ENCODE measurements at places on chromosomes 6 and 20.

DNA sequence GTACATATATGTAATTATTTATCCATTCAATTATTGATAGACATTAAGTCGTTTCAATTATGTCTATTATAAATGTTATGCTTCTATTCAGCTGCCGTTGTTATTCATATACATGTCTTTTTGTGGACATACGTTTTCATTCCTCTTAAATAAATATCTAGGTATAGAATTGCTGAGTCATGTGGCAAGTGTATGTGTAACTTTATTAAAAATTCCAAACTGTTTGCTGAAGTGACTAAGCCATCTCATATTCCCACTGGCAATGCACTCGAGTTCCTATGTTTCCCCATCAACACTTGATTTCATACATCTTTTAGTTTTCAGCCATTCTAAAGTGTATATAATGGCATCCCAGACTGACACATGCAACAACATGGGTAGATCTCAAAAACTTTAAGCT is 739.7 kb upstream of the POU3F2 start:
- DNase-seq: no peak

GRCh38 chr20:46087161-46087560 is 2.6 kb downstream of the NCOA5 start:
- DNase-seq: no peak

- no peak for DNase-seq
Observed at GRCh38 chr20:4502756-4503155, 219.0 kb upstream of the PRND start.

DNA sequence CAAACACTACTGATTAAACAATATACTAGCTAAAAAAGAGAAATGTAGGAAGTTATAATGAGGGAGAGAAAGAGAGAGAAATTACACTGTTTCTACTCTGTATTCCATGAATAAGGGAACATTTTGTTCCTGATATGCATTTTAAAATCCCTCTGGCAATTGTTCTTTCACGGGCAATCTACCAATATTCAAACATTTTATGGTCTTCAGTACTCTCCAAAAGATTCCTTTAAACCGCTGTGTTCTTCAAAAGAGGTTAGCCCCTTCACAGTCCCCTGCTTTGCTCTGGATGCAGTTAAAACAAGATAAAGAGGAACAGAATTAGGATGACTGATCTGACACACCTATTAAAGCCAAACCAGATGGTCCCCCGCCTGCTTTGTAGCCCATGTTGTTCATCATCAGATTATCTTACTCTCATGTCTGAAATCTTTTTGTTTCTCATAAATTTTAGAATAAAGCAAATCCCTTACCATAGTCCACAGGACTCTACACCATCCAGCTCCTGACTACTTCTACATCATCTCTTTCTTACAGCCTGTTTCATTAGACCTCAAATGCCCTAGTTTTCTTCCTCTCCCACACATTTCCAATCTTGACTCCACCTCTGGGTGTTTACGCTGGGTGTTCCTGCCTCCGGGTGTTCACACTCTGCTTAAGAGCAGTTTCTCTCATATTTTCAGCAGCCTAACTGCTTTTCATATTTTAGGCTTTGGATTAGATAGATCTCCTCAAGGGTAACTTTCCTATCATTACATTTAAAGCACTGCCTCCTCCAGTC is 399.7 kb downstream of the COL12A1 start:
- no peak for DNase-seq

DNA sequence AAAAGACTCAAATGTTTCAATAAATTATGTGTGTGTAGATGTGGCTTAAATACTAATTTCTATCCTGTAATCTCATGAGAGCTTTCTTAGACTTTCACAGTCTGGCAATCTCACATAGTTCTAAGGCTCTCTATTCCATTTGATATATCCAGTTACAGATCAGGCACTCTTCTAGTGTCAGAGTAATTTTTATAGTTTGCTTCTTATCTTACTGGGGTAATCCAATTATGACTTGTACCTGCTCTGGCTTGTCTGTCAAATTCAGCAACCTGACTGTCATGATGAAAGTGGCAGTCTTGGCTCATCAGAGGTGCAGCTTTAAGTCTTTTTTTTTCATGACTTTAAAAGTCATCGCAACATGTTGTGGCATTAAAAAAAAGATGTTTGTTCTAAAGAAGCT is 513.2 kb upstream of the MAN1A1 start:
- DNase-seq: no peak

GRCh38 chr20:56628873-56629463 is at the start of gene TFAP2C:
TSS of gene TFAP2C (plus strand) at chr20:56629306. CDS start at chr20:56629545, 239 bp downstream.
- no peak for DNase-seq

DNA sequence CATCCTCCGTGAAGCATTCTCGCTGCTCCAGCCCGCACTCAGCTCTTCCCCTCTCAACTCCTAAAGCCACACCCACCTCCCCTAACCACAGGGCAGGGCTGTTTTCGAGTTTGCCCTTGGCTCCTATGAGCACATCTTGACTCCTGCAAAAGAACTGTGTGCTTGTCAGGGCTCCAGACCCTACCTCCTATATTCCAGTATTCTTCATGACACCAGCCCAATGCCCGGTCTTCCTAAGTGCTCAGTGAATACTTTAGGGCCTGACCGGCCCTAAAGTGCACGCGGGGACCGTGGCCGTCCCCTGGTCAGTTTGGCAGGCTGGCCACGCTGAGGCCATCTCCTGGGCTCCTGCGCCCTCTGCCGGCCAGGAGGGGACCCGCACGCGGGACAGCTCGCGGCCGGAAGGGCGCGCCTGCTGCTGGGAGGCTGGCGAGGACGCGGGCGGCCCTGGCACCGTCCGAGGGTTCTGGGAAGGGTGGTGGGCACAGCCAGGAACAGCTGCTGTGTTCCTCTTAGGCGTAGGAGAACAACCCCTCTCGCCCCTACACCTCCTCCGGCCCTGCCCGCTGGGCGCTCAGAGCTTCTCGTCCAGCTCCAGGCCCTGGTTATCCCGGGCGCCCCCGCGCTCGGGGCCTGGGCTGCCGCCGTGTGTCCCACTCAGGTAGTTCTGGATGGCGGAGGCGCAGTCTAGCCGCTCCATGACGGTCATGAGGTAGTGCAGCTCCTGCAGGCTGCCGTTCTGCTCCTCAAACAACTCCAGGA is 11.0 kb downstream of the UNC5CL start:
- no peak for DNase-seq

DNA sequence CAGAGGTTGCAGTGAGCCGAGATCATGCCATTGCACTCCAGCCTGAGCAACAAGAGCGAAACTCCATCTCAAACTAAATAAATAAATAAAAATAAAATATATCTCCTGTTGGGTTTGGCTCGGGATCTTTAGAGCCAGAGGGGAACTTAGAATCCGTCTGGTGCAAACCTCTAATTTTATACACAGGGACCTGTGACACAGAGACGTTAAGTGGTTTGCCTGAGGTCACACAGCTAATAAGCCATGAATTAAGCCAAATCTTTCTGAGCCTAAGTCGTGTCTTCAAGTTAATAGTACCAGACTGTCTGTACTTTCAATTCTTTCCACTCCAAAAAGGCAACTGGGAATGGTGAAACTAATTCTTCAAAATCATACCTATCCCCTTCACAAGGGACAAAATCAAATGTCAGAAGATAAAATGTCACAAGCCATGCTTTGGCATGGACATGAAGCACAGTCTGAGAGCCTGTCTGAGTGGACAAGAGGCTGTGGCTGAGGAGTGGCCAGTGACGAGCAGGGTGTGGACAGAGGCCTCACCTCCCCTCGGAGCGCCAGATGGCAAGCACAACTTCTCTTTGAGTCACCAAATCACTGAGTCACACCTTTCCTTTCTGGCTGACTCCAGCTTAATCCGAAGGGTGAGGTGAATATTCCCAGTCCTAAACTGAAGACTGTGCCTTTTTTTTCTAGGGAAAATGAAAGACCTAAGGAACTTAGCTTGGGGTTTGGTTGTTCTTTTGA is 177.4 kb downstream of the TFAP2A start:
- no peak for DNase-seq

GRCh38 chr20:44962483-44962882 is 2.3 kb upstream of the TOMM34 start:
- no peak for DNase-seq

- peak; percentile 18 for DNase-seq
Observed at GRCh38 chr6:104855507-104855906, 4.2 kb downstream of the HACE1 start.

- no peak for DNase-seq
Observed at GRCh38 chr20:63270606-63271325, 1.8 kb upstream of the ARFGAP1 start.

DNA sequence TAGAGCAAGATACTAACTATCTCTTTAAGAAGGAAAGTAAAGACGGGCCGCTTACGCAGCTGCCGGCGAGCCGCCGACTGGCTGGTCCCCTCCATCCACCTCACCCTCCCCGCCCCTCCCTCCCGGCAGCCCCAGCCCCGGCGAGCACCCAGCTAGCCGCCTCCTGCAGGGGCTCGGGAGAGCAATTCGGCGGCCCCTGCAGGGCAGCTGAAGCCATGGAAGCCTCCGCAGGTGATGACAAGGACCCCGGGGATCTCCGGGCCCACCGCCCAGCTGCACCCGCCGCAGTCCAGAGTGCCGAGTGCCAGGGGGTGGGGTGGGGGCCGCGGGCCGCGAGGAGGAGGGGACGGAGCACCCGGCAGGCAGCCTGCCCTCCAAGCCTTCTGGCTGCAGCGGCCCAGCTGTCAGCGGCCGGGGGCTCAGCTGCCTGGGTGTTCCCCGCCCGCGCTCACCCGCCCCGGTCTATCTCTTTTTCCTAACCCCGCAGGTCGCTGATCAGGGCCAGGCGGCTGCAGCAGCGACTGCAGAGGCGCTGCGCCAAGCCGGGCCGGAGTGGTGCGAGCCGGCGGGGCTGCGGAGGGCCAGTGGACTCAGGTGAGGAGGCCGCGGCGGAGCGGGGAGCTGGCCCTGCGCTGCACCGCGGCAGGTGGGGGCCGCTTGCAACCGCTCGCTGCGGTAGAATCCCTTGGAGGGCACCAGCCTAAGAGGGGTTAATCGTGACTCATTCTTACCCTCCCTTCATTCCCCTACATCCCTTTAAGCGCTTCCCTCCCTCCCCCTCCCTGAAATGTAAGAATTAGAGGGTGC is at the start of gene SNPH:
Gene SNPH (plus strand): TSS at position 128 of the 807 bp plus-strand sequence. CDS start 29,946 bp downstream, outside the sequence.
- peak; percentile 18 for DNase-seq

DNA sequence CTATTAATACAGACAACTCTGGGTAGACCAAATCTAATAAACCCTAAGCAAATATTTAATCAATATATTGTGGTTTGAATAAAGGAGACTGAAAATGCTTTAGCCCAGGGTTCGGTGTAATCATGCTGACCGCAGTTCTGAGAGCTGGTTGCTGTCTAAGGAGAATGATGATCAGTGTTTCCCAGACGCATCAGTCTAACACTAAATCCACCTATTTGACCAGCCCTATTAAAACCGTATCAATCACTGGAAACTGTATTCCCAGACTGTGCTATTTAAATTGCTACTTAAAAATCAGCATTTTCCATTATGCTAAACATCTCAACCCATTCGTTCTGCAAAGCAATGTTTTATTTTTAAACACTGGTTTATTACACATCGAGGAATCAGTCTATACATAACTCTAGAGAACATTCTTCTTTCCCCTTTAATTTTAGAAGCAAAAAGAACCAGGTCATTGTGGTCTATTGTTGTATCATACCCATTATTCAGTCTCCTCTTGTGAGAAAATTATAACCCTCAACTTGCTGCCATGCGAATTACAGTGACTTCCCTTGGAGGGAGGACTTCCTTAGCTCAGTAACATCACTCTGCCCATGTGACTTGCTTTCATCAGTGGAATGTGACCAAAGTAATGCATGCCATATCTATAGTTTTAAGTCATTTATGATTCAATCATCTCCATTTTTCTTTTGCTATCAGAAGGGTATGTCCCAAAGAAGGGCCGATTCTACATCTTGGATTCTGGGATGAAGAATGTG is 515.2 kb upstream of the JAG1 start:
- DNase-seq: no peak

- DNase-seq: no peak
Observed at GRCh38 chr6:134739299-134740026, 210.4 kb downstream of the ALDH8A1 start.

- DNase-seq: no peak
Observed at GRCh38 chr20:61886721-61887595, 178.7 kb downstream of the TAF4 start.

GRCh38 chr20:62908971-62909791 is 17.1 kb downstream of the DIDO1 start:
- no peak for DNase-seq

- no peak for DNase-seq
Observed at GRCh38 chr6:31541059-31541657, 645 bp downstream of the DDX39B start.

DNA sequence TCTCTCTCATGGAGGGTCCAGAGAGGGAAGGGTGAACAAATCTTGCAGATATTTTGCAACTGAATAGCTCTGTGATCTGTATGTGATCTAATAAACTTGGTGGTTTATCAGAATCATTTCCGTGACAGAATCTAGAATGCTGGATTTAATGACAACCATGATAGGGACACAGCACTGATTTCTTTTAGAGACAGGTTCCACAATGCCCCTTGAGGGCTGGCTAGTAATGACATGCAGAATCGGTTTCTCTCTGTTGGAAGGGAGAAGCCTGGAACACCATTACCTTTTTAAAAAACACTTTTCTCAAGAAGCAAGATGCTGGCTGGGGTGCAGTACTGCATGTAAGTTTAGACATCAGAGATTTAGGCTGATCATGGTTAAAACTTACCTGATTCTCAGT is 313.4 kb downstream of the CDH26 start:
- no peak for DNase-seq

DNA sequence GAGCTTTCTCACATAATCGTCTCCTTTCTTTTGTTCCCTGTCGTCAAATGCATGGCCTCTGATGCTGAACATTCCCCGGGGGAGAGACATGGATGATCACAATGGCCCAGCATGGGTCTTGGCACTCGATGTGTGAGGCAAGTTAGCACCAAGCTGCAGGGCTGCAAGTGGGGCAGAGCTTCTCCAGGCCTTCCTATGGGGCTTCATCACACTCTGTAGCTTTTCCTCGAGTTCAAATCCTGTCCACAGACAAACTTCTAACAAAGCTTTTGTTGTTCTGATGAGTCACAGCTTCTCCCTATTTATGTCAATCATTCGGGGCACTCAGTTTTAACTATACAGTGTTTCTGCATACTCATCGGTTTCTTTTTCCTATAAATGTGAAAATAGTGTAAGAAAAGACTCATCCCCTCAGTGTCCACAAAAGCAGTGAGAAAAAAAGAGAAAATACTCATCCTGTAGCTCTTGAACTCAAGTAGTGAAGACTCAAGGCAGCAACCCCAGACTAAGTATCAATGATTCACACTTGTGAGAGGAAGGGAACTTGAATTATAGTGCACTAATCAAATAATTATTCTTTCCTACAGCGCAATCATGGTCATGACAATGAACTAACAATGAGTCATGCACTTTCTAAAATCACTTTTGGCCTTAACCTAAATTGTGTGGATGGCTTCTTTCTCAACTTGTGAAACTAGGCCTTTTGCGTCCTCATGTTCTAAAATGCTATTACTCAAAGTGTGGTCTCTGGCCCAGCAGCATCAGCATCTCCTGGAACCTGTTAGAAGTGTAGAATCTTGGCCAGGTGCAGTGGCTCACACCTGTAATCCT is 68.4 kb upstream of the NOX3 start:
- peak; percentile 64 for DNase-seq

GRCh38 chr6:80434691-80435350 is 328.4 kb downstream of the BCKDHB start:
- no peak for DNase-seq

GRCh38 chr20:10963717-10964266 is 290.0 kb upstream of the JAG1 start:
- no peak for DNase-seq

Data from GM04503 (cell line).